ENCODE measurements at places on chromosomes 4 and X.

- no peak for DNase-seq
Measured at GRCh38 chrX:133346026-133346425, 69.3 kb downstream of the GPC4 start.

- no peak for DNase-seq
Measured at GRCh38 chr4:159101988-159102621, 774 bp upstream of the RAPGEF2 start.

GRCh38 chrX:129193357-129193756, 329.9 kb downstream of the SMARCA1 start:
- no peak for DNase-seq

- DNase-seq, result no peak
Measured at GRCh38 chrX:134158821-134159512, 78.0 kb upstream of the CCDC160 start.

GRCh38 chrX:13396924-13397323, 77.1 kb upstream of the ATXN3L start:
- peak; percentile 63 for DNase-seq

DNA sequence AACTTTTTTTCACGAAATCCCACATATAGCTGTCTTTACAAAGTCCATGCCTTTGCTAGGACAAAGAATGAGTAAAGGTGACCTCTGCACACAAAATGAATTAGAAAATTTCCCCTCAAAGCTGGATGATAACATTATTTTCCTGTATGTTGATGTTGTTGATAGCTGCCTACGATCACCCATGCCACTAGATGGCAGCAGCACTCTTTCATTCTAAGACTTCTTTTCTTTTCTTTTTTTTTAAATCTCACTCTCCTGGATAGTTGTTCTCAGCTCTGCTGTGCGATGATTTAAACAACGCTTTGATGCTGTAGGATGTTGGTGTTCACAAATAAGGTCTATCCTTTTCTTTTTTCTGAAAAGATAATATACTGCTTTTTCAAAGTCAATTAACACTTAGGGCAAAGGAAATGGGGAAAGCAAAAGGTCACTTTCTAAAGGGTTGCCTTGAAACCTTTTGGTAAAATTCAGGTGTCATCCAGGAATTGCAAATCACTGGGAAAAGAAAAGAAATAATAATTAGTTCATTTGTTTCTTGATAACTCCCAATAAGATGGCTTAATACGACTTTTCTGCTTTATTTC, 266.8 kb downstream of the C4orf33 start:
- peak; percentile 64 for DNase-seq

DNA sequence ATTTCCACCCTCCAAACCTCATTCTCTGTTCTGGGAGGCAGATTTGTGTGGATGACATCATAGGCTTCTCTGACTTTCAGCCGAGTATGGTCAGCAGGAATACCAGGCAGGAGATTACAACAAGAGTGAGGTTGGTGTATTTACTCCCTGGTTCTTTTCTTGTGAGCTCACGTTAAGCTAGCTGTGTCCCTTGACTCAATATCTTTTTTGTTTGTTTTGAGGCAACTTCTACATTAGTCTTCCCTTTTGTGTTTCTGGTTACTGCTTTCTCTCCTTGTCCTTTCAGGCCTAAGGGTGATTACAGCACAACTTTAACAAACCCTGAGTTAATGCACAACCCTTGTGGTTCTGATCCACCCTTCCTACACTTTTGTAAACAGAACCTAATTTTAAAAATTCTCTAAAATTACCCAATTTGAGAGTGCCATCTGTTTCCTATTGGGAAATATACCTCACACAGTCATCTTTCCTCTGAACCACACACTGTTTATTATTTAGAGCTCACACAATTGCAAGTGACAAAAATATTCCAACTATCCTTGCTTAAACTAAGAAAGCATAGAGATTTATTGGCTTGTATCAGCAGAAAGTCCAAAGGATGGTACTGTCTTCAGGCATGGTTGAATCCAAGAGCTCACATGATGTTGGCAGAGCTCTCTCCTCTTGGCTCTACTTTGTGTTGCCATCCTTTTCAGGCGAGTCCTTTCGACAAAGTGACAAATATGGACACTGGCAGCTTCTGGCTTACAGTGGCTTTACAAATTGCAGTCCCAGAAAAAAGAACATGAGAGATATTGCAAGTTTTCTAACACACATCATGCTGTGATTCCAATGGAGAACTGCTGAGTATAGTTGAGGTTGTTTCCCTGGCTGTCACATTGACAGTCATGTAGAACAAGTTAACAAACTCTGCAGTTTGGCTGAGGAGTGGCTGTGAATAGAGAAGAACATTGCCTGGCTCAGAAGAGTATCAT, 150.5 kb upstream of the DDIT4L start:
- DNase-seq, result peak; percentile 87

DNA sequence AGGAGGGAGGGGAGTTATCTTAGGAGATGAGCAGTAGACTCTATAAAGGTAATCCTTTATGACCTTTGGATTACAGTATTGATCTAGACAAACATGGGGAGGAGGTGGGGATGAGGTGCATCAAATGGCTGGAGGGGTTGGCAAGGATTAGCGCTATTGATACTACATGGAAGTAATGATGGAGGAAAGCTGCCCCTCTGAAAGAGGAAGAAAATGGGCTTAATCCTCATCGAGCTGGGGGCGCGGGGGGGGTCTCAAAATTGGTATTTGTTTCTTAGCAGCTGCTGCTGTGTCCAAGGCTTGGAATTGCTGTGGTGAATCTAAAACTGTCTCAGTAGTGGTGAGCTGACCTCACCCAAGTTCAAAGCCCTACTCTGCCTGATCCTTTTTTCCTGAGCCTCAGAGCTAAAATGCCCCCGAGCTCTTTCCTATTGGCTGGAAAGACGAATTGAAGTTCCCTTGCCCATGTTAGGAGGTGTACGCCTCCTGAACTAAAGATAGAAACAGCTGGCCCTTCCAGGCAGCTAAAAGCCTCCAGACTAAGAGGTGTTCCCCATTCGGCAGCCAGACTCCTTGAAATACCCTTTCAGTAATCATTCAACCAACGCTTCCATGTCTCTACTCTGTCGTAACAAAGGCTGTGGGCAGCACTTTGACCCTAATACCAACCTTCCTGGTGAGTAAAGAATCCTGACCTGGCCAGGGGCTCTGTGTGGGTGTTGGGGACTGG, at the start of gene ITGB1BP2:
Gene ITGB1BP2 (plus strand): TSS at position 556 of the 730 bp plus-strand sequence. CDS start 57 bp downstream, at position 613.
- DNase-seq, result peak; percentile 67

- DNase-seq, result no peak
Measured at GRCh38 chr4:16820329-16820728, 78.1 kb downstream of the LDB2 start.

DNA sequence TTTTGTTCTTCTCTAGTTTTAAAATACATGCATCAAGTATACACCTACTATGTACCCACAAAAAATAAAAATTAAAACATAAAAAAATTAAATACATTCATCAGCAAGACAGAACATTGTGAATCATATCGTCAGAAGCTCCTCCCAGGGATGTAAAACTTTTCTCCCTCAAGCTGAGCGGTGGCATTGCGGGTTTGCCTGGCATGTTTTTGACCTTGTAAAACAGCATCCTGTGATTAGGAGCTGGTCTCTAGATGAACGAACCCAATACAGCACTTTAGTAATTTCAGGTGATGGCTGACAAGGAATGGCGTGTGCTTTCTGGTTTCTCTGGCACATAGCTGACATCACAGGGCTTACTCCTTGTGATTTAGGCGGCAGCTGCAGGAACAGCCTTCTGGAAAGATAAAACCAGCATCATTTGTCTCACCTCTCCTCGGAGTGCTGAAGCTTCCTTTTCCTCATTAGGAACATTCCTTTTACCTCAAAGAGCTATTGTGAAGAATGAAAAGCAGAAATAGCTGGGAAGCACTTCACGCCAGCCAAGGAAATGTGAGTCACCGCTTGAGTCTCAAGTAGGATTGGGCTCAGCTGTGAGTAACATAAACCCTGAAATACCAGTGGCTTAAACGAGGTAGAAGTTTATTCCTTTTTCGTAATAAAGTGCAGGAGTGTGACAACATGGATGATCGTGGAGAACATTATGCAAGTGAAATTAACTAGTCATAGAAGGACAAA, 44.3 kb downstream of the NYX start:
- peak; percentile 98 for DNase-seq

- no peak for DNase-seq
Measured at GRCh38 chrX:76453737-76454406, 26.4 kb downstream of the MAGEE1 start.

- no peak for DNase-seq
Measured at GRCh38 chr4:47340914-47341313, 122.6 kb downstream of the COMMD8 start.

DNA sequence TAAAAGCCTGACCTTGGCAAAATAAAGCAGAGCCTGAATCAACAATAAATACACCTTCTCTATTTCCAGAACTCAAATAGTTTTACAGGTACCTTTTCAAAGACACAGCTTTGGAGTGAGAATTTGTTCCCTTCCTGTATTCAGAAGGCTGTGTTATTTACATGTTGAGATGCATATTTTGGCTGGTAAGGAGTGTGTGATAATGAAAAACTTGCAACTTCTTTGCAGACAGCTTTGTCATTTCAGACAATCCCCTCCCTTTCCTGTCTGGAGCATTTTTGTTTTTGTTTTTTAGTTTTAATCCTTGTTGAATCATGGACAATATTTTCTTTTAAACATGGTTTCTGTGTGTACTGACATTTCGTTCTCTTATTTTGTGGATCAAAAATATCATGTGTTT, 493.8 kb downstream of the FAT4 start:
- no peak for DNase-seq

- DNase-seq, result peak; percentile 2
Measured at GRCh38 chrX:15815779-15816437, 25.6 kb downstream of the ZRSR2 start.

GRCh38 chr4:77310931-77311330, 153.9 kb downstream of the CCNG2 start:
- DNase-seq, result peak; percentile 13

DNA sequence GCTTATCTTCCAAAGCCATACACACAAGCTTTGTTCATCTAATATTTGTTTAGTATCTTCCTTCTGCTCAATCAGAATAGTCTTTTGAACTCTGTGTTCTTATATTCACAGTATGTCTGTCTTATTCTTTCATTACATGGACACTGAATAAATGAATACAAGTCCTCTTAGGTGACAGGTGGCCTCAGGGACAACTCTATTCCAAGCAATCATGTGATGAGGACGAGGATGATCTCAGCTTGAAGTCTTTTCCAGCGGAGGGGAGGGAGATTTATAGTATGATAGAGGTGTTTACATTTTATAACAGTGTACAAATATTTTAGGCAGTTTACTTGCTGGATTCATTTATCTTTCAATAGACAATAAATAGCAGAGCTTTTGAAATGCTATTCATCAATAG, 300.4 kb downstream of the NLGN4X start:
- DNase-seq, result no peak

DNA sequence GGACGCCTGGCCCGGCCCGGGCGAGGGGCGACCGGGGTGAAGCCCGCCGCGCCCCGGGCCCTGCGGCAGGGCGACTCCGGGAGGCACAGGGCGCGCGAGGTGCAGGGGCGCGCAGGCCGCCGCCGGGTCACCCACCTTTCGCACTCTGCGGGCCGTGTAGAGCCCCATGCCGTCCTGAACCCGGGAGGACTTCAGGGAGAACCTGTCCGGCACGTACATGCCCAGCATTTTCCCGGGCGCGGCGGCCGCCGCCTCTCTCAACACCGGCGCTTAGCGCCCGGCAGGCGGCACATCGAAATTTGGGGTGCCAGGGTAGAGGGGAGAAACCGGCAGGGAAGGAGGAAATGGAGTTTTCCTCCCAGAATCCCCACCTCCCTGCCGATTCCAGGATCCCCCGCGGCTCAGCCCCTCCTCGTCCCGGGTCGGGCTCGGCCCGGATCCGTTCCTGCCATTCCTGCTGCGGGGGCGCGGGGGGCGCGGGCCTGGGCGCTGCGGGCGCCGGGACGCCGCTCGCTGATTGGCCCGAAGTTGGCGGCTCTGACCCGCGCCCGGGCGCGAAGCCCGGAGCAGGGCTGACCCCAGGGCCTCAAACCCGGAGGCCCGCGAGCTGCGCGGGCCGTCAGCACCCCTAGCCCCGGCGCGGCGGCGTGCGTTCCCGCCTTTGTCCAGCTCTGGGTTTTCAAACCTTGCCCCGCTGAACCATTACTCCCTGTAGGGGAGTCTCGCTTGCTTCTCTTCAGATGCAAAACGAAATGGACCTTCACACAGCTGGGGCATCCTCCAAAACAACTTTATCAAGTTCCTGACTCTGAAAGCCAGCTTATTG, at the start of gene PRDM5:
Gene PRDM5 (minus strand): TSS at position 346 of the 826 bp plus-strand sequence. CDS start 118 bp downstream, at position 228.
- peak; percentile 64 for DNase-seq

DNA sequence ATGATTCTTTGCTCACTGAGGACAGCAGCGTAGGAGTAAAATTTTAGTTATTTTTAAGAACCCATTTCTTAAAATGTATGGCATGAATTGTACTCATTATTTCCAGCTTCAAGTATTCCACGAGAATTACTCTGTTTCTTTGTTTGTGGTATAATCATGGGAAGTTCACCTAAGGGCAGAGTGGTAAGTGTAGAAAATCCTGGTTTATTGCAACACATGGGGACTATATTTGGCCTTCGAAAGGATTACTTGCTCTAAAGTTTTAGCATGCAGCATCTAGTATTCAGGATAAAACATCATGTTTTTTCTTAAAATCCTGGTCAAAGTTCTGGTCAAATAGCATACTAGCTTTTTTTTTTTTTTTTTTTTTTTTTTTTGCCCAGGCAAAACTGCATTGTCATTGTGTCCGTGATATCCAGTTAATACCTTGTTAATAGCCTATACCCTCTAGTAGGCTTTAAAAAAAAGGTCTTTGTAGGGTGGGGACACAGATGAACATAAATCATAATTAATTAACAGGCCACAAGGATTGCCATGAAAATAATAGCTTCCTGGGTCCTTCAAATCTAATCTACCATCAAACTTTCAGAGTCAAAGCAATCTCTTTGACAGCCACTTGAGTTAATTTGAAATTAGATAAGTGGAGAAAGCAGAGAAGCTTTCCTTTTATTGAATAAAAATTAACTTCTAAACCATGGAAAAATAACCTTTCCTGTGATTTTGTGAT, 44.6 kb upstream of the VEGFC start:
- peak; percentile 53 for DNase-seq

DNA sequence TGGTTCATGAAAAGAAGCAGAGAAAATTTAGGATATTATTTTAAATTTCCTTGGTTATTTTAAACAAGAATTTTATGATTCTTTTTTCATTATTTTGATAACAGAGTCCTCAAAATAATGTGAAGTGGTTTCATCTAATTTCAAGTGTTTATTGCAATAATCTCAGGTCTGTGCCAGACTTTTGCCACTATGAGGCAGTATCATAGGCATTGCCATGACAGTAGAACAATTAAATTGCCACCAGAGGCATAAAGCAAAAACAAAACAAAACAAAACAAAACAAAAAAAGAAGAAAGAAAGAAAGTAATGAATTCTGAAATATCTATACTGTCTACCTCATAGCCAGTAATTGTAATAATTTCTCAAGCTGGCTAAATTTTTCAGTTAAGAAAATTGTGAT, 739.2 kb downstream of the KCTD8 start:
- no peak for DNase-seq

DNA sequence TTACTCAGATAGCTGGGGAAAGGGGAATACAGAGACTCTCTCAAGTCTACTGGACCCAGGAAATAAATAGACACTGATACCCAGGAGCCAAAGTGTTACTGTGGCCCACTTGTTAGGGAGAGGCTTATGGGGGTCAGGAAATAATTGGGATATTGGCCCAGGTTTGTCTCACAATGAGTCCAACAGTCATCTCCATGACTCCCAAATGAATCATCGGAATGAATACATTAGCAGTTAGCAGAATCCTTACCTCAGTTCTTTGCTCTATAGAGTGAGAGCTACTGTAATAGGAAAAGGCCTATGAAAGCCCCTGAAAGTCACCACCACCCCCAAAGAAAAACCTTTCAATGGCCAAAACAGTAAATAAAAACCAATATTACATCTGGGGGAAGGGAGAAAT, 42.4 kb upstream of the ARHGEF6 start:
- no peak for DNase-seq

All from amniotic epithelial cell (primary cell).